Epithelial cell of proximal tubule (primary cell): ENCODE measurements at places on chromosomes 4 and X. TPM values are rescaled to one million over a fixed set of nuclear protein-coding genes. Genes with fewer than 3 reads are reported as not detected.

GRCh38 chr4:84529169-84529751 is 30.2 kb upstream of the NKX6-1 start:
- no peak for DNase-seq

- DNase-seq: no peak
Observed at GRCh38 chrX:9252182-9252581, 212.7 kb upstream of the TBL1X start.

GRCh38 chr4:5636766-5637670 is 71.3 kb downstream of the EVC2 start:
- no peak for DNase-seq

GRCh38 chrX:73940893-73941470 is 363.0 kb upstream of the ZCCHC13 start:
- no peak for DNase-seq

SPANXA2 gene
- not detected in 2 replicates for total RNA-seq

NAA11 gene
- total RNA-seq: not detected in 2 replicates

IBSP gene
- not detected in 2 replicates for total RNA-seq

CC2D2A gene
- 15.2 and 15.8 TPM in 2 replicates for total RNA-seq
